Small intestine (tissue), 16 donors: ENCODE measurements at places on chromosomes 1 and 21. TPM values are rescaled to one million over a fixed set of nuclear protein-coding genes. Genes with fewer than 3 reads are reported as not detected.
A peak's percentile ranks its signal among the peaks of the same experiment; 100 is the strongest.

Gene TRPM2
- 2.0 TPM for polyA plus RNA-seq

Gene C4BPA
- polyA plus RNA-seq: not detected

GRCh38 chr1:29497395-29498125 is 261.2 kb downstream of the PTPRU start:
- DNase-seq: no peak

GRCh38 chr1:30748699-30749401 is 8.7 kb downstream of the LAPTM5 start:
- no peak for DNase-seq

GRCh38 chr21:34526618-34527290 is 14.7 kb upstream of the KCNE1 start:
- DNase-seq: peak; percentile 96
